ENCODE measurements at places on chromosomes 13 and 19. TPM values are rescaled to one million over a fixed set of nuclear protein-coding genes. Genes with fewer than 3 reads are reported as not detected.
A peak's percentile ranks its signal among the peaks of the same experiment; 100 is the strongest.

The CBARP gene
- 26.2 TPM for total RNA-seq

The HPN gene
- 0.27 TPM for total RNA-seq

The TBXA2R gene
- total RNA-seq = 0.23 TPM

The ZNF714 gene
- 58.9 TPM for total RNA-seq

The NCR1 gene
- total RNA-seq = not detected

The NLRP5 gene
- total RNA-seq = not detected

DNA sequence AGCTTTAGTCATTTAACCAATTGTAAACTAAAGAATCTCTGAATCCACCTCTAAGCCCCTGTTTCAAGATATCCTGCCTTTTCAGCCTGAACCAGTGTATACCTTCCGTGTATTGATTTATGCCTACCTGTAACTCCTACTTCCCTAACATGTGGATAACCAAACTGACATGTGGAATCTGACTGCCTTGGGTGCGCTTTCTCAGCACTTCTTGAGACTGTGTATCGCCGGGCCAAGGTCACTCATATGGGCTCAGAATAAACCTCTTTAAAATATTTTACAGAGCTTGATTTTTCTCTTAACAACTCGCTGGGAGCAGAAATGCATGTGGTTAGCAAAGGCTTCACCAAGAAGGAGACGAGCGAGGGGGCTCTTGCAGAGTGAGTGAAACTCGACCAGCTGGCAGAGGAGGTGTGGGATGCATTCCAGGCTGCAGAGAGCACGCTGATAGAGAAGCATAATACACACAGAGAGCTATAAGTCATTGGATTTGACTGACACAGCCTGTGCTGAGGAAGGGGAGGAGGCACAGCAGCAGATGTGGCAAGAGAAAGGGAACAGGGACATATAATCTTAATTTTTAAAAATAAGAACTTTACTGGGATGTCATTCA lies 268.2 kb upstream of the MAB21L1 start:
- no peak for DNase-seq

- DNase-seq = no peak
Observed at GRCh38 chr13:41427666-41428065, 29.7 kb upstream of the RGCC start.

DNA sequence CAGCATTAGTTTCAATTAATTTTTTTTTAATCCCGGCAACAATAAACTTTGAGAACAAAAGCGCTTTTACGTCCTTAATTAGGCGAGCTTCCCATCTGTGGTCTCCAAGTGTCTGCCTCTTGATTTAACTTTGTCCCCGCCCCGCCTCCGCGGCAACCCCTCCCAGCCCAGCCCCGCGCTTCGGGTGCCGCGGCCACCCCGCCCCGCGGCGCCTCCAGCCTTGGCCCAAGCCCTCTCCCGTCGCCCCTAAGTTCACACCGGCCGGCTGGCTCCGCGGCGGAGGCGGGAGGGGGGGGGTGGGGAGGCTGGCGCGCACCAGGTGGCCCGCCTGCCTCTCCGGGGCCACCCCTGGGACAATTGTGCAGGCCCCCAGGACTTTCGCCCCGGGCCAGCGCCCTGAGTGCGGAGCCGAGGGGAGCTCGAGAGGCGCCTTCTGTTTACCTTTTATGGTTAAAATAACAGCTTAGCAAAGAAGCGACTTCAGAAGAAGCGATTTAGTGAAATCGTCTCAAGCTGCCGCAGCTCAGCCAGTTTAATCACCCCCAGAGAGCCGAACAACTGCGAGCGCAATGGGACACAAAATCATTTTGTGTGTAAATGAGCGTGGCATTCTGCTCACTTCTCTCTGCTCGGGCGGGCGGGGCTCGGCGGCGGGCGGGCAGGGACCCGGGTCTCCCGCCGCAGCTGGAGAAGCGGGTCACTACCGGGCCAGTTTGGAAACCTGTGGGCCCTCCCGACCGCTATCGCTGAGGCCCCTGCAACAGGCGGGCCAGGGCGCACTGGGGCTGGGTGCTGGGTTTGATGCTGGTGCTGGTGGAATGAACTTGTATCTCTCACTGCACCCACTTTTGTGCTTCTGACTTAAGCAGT lies 1.4 kb downstream of the KCTD15 start:
- DNase-seq = peak; percentile 34

- DNase-seq = no peak
Observed at GRCh38 chr19:58265100-58265499, 13.7 kb upstream of the ZNF8 start.
